ENCODE measurements at places on chromosomes 3 and 15.

DNA sequence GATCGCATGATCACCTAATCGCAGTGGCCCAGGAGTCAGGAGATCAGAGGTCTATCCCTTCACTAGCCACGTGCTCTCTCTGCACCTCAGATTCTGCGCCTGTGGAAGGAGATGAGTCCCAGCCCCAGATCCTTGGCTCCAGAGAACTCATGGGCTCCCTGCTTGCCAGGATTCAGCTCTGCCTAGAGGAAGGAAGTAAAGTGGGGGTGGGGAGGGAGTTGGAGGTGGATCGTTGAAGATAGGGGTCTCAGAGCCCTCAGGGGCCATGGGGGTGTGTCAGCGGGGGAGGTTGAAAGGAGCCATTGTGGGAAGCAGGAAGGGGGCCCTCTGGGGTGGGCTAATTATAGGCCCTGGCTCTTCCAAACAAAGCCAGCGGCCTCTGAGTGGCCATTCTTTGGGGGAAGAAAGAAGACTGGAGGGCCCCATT, 11.3 kb upstream of the STRA6 start:
- DNase-seq, result peak; percentile 85

- DNase-seq, result no peak
These were observed 66.1 kb downstream of the FILIP1L start for GRCh38 chr3:100048248-100048647.

- no peak for DNase-seq
These were observed 178.1 kb downstream of the KLHL25 start for GRCh38 chr15:85616549-85617110.

GRCh38 chr15:100147828-100148227, 193.9 kb downstream of the ADAMTS17 start:
- DNase-seq, result no peak

DNA sequence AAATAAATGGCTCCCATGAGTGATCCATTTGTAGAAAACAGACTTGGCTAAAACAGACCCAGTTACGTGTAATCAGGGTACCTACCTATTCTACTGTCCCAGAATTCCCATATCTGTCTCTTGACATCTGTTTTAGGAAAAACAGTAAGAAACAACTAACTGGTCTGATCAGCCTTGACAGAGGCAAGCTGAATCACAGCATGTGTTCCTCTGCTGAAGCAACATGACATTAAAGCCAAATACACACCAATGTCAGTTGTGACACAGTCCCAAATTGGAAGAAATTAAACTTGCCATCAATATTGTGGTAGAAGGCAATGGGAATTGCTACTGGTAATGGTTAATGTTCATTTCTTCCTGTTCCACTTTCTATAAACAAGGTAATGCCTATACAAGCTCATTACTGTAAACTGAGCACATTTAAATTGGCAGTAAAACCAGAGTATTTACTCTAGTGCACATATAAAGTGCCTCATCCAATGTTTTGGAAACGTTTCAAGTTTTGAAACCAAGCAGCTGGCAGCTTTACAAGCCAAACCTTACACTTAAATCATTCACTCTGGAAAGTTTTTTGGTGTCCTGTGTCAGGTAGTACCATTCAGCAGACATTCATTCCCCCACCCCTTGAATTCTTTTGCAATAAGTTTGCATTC, 27.0 kb downstream of the ALDH1A2 start:
- no peak for DNase-seq

- DNase-seq, result no peak
These were observed 17.6 kb downstream of the VGLL4 start for GRCh38 chr3:11626084-11626463.

DNA sequence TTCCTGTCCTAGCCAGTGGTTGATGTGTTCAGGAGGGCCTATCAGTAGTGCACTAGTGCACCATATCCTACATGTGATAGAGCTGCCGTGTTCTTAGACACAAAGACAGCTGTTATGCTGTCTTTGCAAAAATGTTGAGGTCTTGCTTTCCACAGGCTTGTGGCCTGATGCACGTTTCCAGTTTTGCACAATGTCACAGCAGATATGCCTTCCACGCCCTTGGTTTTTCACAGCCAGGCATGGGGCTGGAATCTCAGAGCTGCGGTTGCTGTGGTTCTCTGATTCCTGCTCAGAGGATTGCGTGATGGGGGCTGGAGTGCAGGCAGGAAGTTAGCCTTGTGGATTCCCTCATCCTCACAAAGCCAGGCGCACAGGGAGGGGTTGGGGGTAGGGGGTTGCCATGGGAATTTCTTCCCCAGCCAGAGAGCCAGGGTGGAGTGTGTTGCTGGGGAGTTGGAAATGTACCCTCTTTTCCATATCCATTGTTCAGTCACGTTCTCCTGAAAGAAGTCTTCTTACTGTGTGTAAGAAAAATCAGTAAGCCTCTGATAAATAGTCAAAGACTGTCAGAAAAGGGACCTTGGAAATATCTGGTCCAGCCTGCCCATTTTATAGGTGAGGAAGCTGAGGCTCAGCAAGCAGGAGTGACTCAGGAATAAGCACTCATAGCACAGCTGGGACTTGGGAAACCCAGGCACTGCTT, 79.4 kb downstream of the SMAD3 start:
- peak; percentile 64 for DNase-seq

GRCh38 chr3:157858821-157859220, 247.4 kb downstream of the SHOX2 start:
- no peak for DNase-seq

GRCh38 chr15:68408971-68409370, 23.0 kb downstream of the ITGA11 start:
- no peak for DNase-seq

DNA sequence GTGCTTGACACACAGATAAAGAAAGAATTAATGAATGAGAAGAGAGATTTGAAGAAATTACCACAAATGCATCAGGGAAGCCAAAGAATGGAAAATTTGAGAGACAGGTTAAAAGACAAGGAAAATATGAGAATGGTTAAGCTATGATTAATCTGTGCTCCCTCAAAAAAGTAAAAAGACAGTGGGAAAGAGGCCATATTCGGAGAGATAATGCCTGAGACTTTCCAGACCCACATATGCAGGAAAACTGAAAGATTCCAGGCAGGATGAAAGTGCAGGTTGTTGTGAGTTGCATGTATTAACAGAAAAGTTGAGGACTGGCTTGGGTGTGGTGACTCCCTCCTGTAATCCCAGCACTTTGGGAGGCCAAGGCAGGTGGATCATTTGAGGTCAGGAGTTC, 302.3 kb downstream of the UACA start:
- no peak for DNase-seq

GRCh38 chr15:25790000-25790660, 73.0 kb downstream of the ATP10A start:
- no peak for DNase-seq

DNA sequence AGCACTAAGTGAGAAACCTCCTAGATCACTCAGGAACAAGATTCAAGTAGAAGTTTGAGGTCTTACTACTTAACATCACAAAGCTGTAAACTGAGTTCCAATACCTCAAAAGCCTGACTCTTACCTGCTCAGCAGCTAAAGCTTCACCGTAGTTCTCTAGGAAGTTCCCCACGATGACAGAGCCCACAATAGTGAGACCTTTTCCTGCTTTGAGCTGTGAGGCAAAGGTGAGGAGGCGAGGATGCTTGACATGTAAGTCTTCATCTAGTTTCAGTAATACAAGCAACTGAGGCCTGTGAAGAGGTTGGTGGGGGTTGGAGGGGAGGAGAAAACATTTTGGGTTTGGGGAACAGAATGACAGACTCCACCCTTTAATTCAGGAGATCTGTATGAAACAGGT, 15.7 kb downstream of the EMC4 start:
- DNase-seq, result no peak

DNA sequence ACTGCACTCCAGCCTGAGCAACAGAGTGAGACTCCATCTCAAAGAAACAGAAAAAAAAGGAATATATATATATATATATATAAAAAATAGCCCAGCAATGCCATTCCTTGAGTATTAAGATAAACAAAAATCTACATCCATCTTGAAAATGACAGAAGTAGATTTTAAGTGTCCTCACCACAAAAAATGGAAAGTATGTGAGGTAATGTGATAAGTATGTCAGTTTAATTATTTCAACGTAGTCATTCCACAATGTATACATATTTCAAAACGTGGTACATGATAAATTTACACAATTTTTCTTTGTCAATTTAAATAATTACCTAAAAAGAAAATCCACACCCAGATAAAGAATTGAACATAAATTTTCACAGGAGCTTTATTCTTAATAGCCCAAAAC, 54.9 kb downstream of the HCN4 start:
- no peak for DNase-seq

DNA sequence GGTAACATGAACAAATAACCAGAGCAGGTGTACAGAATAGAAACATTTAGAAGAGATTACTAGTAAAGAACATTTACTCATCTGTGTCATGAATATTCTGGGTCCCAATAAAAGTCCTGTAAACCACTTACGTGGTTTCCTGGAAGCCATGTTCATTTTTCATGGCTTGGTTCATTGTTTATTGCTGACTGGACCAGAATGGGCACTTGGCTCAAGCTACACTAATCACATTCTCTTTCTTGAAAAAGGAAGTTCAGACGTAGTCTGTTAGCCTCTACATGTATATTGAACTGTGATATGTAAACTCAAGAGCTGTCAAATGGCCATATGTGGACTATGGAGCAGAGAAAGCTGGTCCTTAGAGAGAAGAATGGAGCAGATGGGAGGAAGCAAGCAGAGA, 138.3 kb upstream of the FAM3D start:
- DNase-seq, result no peak

GRCh38 chr3:66255865-66256264, 35.1 kb downstream of the SLC25A26 start:
- no peak for DNase-seq

GRCh38 chr3:50195501-50196252, 4.3 kb downstream of the GNAT1 start:
- no peak for DNase-seq

- DNase-seq, result peak; percentile 22
These were observed 117.2 kb downstream of the TLE3 start for GRCh38 chr15:69980341-69981059.

DNA sequence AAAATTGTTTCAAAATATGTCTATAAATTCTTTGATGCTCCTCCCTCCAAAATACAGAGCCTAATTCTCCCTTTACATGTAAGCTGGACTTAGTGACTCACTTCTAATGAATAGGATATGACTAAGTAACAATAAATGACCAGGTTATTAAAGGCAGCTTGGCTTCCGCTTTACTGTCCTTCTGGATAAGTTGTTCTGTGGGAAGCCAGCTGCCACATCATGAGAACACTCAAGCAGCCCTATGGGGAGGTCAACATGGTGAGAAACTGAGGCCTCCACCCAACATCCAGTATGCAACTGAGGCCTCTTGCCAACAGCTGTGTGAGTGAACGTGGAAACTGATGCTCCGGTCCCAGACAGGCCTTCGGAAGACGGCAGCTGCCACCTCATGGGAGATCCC, 247.3 kb upstream of the CHRM5 start:
- DNase-seq, result no peak

- no peak for DNase-seq
These were observed 45.8 kb upstream of the UBE2E2 start for GRCh38 chr3:23157331-23157730.

DNA sequence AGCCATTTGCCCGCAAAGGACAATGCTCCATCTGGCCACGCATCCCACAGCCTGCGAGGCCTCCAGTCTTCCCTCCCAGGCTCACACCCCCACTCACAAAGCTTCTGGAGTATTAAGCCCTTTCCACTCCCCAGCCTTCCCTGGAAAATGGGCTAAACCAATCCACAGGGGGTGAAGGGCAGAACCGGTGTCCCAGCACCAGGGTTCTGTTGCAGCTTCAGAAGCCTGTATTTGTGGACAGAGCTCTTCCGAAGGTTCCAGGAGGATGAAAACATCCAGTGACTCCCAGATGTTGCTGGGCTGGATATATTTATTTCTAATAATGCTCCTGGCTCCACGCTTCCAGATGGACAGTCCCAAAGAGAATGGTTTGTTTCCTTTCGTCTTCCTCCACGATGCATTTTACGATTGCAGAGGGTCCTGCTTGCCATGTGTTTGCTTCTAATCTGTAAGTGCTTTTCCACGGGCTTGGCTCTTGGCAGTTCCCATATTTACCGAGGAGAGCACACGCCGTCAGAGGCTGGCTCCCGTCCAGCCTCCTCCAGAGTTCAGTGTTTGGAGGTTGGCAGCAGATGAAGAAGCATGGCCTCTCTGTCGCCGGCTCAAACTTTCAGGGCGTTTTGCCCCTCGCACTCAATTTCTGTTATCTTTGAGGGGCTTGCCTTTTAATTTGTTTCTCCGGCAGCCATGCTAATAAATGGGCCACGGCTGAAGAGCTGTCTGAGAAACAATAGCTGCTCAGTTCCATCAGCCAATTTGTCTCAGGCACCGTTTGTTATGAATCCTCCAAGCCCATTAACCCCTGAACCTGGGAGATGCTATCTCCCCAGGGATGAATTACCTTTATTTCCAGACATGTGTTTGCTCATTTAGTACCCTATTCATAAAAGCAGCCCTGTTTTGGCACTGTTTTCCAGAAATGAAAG, 367.9 kb upstream of the PROK2 start:
- no peak for DNase-seq

DNA sequence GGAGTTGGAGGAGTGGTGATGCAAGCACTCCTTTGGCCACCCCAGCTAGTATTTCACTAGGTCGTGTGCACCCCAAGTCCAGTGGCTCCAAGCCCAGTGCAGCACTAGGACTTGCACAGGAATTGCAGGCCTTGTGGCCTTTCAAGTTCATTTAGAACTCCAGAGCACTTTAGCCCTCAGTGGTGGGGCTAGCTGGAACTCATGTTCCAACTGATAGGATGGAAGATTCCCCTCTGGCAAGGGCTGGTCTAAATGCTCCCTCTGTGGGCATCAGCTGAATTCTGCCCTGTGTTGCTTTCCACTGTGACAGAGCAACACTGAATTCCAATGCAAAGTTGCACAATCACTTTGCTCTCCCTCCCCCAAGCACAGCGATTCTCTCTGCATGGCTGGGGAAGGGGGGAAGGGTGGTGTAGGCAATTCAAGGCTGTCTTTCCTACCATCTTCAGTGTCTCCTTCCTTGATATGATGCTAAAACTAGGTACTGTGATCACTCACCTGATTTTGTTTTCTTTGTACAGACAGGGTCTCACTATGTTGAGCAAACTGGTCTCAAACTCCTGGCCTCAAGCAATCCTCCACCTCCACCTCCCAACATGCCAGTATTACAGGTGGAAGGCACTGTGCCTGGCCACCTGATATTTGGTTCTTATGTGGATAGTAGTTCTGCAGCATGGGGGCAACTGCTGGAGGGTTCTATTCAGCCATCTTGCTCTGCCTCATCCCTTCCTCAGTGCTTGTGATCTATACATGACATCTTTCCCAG, 10.3 kb downstream of the USF3 start:
- peak; percentile 68 for DNase-seq

DNA sequence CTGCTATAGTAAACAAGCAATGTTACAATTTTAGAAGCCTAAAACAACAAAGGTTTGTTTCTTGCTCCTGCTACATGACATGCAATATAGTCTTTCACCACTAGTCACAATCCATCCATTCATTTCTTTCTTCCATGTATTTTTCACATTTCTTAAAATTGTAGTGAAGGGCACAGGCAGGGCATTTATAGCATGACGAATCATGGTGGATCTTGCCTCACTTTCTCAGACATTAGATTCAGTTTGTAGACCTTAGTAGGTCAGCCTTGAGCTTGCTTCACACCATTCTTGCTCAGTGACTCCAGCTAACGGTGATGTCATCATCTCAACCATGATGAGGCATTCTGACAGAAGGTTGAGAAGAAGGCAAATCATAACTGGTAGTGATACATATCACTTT, 546.8 kb downstream of the TBL1XR1 start:
- DNase-seq, result no peak

- no peak for DNase-seq
These were observed 115.5 kb upstream of the GOLGA6L6 start for GRCh38 chr15:20657084-20657483.

- no peak for DNase-seq
These were observed 144.2 kb upstream of the BNIP2 start for GRCh38 chr15:59833366-59833765.

- DNase-seq, result no peak
These were observed 139.9 kb downstream of the SEMA6D start for GRCh38 chr15:47857014-47857775.

Measured in ELF-1 (cell line).